ENCODE measurements at places on chromosomes 6 and 20. TPM values are rescaled to one million over a fixed set of nuclear protein-coding genes. Genes with fewer than 3 reads are reported as not detected.

Gene BMP5
- 17.4 TPM for total RNA-seq

DNA sequence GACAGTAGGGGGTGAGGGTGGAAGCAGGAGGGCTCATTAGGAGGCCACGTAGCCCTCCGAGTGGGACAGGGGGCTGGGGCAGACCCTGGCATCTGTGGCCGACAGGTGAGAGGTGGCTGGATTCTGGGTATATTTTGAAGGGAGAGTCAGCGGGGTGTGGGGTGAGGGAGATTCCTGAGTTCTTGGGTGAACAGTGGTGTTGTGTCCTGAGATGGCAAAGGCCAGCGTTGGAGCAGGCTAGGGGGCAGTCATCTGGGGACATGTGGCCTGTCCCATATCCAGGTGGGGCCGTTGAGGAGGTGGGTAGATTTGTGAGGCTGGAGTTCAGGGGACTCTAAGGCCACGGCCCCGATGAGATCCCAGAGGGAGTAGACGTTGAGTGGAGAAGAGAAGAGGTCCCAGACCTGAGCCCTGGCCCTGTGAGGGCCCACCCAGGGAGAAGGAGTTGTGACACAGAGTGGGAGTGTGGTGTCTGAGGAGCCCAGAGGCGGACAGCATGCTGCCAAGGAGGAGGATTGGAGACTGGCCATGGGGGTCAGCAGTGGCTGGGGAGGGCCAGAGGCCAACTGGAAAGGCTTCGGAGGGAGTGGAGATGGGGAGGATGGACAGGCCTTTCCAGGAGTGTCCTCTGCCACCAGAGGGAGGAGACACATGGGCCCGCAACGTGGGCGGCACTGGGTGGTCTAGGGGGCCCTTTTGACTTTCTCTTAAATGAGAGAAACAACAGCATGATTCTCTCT lies 19.6 kb downstream of the PACSIN1 start:
- DNase-seq: no peak

- DNase-seq: no peak
Observed at GRCh38 chr6:128505603-128506002, 14.8 kb downstream of the PTPRK start.

Gene CST4
- not detected for total RNA-seq

Gene CFB
- total RNA-seq: 2.2 TPM

Gene BAG2
- 2.8 TPM for total RNA-seq

Gene CYB5R4
- total RNA-seq: 11.3 TPM

- DNase-seq: no peak
Observed at GRCh38 chr6:163867518-163868292, 453.2 kb downstream of the QKI start.

Gene ULBP1
- 0.82 TPM for total RNA-seq

GRCh38 chr6:127182501-127182900 lies 64.0 kb downstream of the RSPO3 start:
- no peak for DNase-seq

DNA sequence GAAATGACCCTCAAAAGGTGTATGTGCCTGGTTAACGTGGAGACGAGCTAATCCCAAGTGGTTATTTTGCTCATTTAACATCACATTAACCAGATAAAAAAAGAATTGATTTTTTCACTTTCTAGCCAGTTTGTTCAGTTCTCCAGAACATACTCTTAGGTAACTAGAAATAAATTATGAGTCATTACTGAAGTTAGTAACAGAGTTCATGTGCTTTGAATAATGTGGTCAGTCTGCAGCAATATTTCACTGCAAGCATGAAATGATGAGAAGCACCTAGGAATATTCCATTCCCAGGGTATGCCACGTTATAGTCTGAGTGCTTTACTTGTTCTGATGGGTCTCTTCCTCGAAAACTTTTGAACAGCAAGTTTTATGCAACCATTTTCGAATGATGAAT lies 138.3 kb upstream of the INSM1 start:
- DNase-seq: no peak

DNA sequence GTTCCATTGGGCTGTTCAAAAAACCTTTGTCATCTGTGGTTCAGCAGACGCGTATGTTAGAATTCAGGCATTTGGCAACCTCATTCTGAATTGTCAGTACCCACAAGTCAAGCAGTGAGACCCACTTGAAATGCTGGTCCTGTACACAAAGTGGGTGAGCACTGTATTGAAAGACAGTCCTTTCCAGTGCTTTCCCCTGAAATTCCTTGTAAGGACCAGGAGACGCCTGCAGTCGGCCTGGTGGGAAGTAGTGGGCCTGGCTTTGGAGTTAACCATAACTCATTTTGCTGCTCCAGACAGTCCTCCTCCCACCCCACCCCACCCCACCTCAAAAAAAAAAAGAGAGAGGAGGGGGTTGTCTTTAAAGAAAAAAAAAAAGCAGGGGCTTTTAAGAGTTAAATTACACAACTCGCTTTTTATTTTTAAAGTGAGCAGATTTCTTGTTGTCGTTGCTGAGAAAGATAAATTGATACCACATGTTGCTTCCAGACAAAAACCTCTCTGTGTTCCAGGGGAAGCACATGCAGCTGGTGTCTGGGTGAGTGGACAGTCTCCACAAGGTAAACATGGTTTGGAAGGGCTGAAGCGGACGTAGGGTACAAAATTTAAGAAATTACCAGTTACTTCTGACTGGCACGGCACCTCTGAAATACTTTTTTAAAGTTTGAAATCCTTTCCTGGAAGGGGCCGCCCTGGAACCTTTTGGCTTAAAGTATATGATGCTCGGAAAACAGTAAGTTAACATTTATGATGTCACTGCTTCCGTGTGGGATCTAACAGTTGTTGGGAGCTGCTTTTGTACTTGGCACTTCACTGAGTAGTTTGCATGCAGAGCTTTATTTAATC lies 95.3 kb downstream of the FOXO3 start:
- no peak for DNase-seq

GRCh38 chr20:17663040-17663399 lies 19.0 kb downstream of the RRBP1 start:
- DNase-seq: no peak

- no peak for DNase-seq
Observed at GRCh38 chr6:158797331-158798310, 21.5 kb downstream of the EZR start.

Gene GCLC
- 27.8 TPM for total RNA-seq

- DNase-seq: no peak
Observed at GRCh38 chr6:30612213-30612612, 4.8 kb downstream of the PPP1R10 start.

GRCh38 chr6:49939993-49940498 lies 23.9 kb downstream of the DEFB114 start:
- no peak for DNase-seq

- no peak for DNase-seq
Observed at GRCh38 chr6:129733290-129733689, 23.3 kb upstream of the ARHGAP18 start.

GRCh38 chr6:43493230-43493629 lies 15.9 kb downstream of the TJAP1 start:
- DNase-seq: no peak

DNA sequence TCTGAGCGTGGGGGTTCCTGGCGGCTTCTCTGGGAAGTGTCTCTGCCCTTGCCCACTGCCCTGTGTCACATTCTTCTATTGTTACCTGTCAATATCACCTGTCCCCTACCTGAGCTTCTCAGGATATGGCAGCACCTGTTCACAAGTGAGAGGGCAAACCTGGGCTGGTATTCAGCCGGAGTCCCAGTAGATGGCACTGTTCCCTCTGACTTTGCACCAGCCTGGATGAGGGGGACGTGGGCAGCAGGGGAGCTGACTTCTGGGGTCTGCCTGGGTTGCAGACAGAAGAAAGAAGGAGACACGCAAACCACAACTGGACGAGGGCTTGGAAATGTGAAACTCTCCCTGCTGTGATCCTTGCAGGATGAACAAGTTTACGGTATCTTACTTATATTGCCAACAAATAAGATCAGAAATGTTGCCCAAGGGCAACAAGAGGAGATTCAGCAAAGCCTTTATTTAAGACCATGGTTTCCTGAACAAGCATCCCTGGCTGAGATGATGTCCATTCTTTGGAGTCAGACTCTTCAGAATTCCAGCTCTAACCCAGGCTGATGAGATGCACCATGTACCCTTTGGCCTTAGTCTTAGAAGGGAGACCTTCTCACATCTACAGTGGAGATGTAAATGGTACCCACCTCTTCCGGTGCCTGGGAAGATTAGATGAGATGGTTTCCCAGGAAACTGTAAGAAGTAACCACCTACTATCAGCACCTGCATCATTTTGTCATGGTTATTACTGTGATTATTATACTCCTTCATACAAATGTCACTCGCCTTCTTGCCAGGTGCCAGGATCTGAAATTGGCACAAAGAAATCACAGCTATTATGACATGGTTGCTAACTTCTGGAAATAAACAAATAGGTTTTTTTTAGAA lies 400.0 kb upstream of the CDH4 start:
- DNase-seq: no peak

- DNase-seq: no peak
Observed at GRCh38 chr6:3285732-3286131, 27.0 kb downstream of the PSMG4 start.

- no peak for DNase-seq
Observed at GRCh38 chr6:149261364-149262040, 56.0 kb upstream of the TAB2 start.

GRCh38 chr20:6746901-6747609 lies 20.4 kb upstream of the BMP2 start:
- no peak for DNase-seq

Gene NKX2-4
- total RNA-seq: not detected

- DNase-seq: no peak
Observed at GRCh38 chr6:11208267-11208666, 24.2 kb downstream of the NEDD9 start.

DNA sequence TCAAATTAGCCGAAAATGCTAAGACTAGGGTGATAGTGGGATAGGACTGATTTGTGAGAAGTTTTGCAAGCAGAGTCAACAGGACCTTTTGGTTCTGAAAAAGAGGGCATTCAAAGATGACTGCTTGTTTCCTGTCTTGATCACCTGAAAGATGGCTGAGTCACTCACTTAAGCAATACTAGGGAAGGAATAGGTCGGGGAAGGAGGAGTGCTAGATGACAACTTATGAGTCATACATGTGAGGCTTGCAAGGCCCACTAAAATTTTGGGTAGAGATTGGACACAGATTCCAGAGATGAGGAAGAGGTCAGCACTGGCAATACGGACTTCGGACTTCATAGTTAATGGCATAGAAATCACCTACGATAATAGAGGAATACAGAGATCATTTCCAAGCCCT lies 89.2 kb downstream of the FAM83B start:
- DNase-seq: no peak

DNA sequence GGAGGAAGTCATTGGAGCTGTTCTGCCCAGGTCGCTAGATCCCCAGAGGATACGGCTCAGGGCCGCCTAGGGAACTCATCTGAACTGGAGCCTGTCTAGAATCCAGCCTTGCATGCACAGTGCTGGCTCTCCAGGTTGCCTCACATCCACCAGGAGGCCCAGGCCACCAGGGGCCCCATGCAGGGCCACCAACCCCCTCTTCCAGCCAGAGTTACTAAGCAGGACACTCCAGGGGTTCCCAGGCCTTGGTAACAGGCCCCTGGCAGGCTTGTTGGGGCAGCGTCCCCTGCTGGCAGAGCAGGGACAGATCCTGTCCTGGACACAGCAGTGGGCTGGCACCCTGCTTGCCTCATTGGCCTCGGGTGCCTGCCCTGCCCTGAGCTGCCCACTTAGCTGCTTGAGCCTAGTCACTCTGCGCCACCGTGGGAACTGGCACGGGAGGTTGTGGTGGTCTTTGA lies 35.3 kb downstream of the EFCAB8 start:
- no peak for DNase-seq

Gene OR12D1
- not detected for total RNA-seq

DNA sequence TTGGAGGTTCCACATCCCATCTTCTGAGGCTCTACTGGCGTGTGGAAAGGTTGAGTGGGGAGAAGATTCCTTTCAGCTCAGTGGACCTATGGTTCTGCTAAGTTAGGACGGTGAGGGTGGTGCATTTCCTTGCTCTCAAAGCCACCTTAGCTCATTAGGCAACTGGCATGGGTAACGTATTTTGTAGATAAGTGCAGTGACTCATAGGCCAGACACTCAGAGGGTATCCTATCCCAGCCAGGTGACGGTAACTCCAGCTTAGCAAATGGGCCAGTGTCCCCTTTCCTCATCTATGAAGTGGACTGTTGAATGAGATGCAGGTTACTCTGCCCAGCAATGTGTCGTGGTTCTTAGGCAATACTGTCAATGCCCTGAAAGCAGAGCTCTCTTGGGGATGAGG lies 3.7 kb downstream of the RPS6KA2 start:
- no peak for DNase-seq

GRCh38 chr6:37129566-37129965 lies 40.4 kb upstream of the PIM1 start:
- no peak for DNase-seq

Gene COL19A1
- 0.45 TPM for total RNA-seq

- DNase-seq: no peak
Observed at GRCh38 chr6:110307368-110307767, 50.8 kb downstream of the METTL24 start.

- DNase-seq: no peak
Observed at GRCh38 chr6:107290491-107290890, 168.9 kb downstream of the PDSS2 start.

DNA sequence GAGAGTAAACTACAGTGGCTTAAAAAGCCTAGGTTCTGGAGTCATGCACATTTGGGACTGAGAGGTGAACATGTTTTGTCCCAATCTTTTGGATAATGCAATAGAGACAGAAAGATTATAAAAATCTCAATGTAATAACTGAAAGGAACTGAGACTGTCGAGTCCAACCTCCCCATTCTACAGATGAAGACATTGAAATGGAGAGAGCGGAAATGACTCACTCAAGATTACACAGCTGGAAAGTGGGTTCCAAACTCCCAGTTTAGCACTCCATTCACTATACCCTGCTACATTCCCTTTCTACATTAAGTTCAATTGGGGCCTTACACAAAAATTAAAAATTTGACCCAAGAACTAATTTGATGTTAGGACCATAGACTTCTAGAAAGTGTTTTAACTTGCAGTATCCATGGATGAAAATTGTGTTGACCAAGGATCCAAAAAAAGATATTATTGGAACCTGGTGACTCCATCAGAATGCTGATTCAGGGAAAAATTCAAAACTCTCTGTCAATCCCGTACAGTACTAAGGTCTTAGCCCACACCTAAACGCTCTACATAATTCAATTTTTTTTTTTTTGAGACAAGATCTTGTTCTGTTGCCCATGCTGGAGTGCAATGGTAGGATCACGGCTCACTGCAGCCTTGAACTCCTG lies 1.5 kb upstream of the ILRUN start:
- DNase-seq: no peak

- no peak for DNase-seq
Observed at GRCh38 chr6:133240511-133241085, 559 bp upstream of the EYA4 start.

GRCh38 chr6:53546281-53546680 lies 1.4 kb upstream of the GCLC start:
- no peak for DNase-seq

All from cerebellum (tissue), 4 donors.